EH (cell line): ENCODE measurements at places on chromosomes 1 and 21.
A peak's percentile ranks its signal among the peaks of the same experiment; 100 is the strongest.

DNA sequence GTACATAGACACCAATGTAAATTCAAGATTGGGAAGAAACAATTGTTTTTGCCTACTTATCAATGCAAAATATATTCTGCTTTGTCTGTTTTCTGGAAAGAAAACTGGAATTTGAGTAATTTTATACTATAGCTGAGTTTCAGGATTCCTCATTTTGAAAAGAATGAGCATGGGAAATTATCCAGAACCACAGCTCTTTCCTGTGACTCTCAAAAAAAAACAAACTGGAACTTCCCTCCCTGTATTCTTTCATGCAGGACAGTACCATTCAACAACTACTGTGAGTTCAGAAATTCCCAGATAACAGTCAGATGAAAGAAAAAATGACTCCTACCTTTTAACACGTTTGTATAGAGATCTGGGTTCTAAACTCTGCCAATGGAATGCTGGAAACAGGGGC lies 372.4 kb downstream of the TGFB2 start:
- DNase-seq, result peak; percentile 76

GRCh38 chr1:111399792-111400610 lies 27.5 kb downstream of the OVGP1 start:
- peak; percentile 46 for DNase-seq

DNA sequence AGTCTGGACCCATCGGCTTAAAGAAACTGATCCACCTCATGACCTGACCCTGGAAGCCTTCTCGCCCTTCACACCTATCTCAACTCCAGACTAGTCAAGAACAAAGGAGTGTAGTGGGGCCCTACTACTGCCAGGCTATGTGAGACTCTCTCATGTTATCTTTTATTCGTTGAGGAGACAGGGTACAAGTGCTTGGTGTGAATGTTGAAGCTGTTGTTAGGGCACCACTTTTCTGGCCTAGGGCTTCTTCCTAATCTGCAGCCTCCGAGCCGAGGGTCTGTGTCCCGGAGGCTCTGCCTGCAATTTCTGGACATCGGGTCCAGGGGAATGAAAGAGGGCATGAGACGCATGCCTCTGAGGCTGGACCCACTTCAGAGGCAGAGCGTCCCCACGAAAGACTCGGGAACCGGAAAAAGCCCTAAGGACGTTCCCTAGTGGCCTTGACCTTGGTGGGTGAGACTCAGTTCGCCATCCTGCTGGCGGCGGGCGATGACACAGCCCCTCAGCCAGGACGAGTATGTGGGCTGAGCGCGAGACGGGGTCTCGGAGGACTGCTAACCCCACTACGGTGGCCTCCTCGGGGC lies 671 bp downstream of the DNAJC11 start:
- peak; percentile 8 for DNase-seq

DNA sequence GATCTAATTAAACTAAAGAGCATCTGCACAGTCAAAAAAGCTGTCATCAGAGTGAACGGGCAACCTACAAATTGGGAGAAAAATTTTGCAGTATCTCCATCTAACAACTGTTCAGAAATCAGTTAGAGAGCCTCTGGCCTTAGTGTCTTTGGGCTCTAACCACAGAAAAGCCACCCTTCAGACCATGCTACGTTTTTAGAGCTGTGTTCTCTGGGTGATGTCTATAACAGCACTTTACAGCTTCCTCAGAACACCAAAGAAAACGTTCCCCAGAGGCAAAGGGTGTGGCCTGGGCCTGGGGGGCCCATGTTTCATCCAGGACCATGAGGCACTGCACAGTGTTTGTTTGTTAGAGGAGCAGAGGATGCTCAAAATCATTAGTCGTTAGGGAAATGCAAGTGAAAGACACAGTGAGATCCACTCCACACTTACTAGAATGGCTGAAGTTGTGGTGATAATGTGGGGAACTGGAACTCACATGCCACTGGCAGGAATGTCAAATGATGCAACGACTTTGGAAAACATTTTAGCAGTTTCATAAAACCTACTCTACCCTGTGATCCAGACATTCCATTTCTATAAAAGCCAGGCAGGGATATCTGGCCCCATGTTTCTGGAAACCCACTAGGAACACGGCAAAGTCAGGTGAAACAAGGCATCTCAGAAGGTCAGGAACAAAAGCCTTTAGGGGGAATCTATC lies 250.4 kb upstream of the HOOK1 start:
- peak; percentile 74 for DNase-seq

DNA sequence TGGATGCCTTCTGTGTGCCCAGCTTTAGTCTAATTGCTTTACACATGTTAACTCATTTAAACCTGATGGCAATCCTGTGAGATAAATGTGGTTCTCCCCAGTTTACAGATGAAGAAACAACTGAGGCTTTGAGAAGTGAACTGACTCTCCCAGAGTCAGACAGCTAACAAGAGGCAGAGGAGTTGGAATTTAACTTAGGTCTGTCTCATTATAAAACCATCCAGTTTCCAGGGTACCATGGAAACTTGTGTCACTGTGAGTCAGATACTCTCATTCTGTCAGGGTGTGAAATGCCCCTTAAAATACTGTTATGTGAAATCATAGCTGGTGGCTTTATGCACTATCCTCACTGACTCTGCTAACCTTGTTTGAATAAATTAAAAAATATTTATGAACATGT lies 206.6 kb downstream of the PBX1 start:
- peak; percentile 96 for DNase-seq

- no peak for DNase-seq
Observed at GRCh38 chr1:199116488-199116887, 477.6 kb downstream of the PTPRC start.

GRCh38 chr21:23152130-23152529 lies 2153.9 kb downstream of the NCAM2 start:
- DNase-seq, result no peak

- no peak for DNase-seq
Observed at GRCh38 chr1:43034195-43034658, 75.6 kb upstream of the SLC2A1 start.

- DNase-seq, result no peak
Observed at GRCh38 chr1:33312413-33312749, 8.5 kb downstream of the A3GALT2 start.

- DNase-seq, result peak; percentile 30
Observed at GRCh38 chr1:226644541-226645176, 94.4 kb downstream of the ITPKB start.

DNA sequence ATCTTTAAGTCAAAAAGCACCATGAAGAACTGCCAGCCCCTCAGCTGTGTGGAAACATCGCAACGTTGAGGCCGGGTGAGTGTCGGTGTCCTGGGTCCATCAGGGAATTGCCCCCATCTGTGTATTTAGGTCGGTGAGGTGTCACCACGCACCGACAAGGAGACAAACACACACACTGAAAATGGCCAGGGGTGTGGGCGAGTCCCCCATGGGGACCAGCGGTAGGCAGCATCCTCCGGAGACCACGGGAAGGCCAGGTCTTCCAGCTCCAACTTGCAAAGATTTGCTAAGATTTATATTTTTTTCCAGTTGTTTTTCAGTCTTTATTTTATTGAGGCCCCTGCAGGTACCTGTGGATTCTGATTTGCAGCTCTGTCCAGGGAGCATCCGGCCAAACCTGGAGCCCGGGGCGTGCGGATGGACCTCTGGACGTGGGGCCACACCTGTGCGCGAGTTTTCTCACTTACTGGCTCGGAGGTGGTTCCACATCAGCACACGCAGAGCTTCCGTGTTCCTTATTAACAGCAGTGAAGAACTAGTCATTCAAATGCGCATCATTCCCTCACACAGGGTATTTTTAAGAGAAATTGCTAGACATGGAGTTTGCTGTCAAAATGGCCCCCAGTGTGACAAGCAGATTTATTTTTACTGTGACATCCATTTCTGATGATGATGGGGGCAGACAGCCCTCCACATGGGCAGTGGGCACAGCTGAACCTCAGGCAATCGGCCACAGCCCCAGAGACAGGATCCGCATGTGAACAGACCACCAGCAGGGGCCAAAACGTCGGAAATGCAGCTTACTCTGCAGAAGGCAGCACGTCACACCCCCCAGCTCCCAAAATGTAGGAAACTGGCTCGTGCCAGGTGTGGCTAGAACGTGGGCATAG lies 17.2 kb upstream of the SLC19A1 start:
- no peak for DNase-seq

GRCh38 chr1:94092210-94092613 lies 28.7 kb downstream of the ABCA4 start:
- DNase-seq, result peak; percentile 65

- no peak for DNase-seq
Observed at GRCh38 chr1:185409345-185409744, 92.3 kb upstream of the IVNS1ABP start.

GRCh38 chr21:46307625-46308024 lies 16.0 kb downstream of the C21orf58 start:
- DNase-seq, result peak; percentile 70
